Fibroblast of the aortic adventitia (primary cell): ENCODE measurements at places on chromosomes 12 and 14.

DNA sequence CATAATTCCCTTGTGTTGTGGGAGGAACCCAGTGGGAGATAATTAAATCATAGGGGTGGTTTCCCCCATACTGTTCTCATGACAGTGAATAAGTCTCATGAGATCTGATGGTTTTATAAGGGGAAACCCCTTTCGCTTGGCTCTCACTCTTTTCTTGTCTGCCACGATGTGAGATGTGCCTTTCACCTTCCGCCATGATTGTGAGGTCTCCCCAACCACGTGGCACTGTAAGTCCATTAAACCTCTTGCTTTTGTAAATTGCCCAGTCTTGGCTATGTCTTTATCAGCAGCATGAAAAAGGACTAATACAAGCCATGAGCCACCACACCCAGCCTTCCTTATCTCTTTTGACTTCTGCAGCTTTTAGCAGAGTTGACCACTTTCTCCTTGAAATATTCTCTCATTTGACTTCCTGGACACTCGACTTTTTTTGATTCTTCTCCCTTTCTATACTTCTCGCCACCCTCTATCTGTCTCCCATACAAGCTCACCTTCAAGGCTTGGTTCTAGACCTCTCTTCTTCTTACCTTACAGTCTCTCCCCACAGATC lies 2.3 kb downstream of the MTERF2 start:
- DNase-seq, result no peak

GRCh38 chr14:38053666-38054065 lies 154.0 kb upstream of the SSTR1 start:
- no peak for DNase-seq

- DNase-seq, result peak; percentile 66
Observed at GRCh38 chr12:66860752-66861750, 182.2 kb upstream of the GRIP1 start.

DNA sequence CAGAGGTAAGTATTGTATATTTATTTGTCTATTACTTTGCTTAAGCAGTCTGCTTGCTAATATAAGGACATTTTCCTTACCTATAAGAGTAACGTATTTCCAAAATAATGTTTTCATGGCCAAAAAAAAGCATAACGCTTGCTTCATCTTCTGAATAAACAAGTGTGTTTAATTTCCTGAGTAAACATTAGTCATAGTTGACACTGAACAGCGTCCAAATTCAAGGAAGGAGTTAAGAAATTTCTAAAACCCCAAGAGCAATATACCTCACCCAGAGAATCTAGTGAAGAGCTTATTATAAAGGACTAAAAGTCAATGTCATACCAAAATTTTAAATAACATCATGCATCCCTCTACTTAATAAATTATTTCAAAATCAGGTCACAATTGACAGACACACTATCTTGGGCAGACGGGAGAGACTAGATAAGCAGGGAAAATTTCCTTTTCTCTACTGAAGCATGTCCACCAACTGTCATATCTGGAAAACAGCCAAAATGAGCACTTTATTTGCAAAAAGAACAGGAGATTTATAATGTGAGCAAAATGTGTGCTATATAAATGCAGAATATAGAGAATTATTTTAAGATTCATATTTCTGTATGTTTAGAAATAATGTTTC lies 25.1 kb downstream of the ANKS1B start:
- peak; percentile 43 for DNase-seq

- no peak for DNase-seq
Observed at GRCh38 chr14:90576981-90577660, 180.3 kb downstream of the CALM1 start.

DNA sequence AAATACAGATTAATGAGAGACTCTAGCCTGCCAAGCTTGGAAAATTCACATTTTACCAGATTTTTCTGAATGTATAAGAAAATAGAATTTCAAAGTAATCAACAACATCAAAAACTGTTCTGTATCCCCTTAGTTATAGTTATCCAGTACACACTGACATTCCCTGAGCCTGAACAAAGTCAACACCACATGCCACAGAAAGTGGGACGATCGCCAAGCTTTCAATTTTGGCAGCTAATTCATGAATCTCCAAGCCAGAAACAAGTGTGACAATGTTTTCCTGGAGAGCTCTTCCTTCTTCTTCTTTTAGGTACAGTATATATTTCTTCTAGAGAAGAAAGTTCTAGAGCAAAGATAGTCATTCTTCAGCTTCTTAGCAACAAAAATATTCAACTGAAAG lies 290.2 kb downstream of the PRKD1 start:
- DNase-seq, result peak; percentile 67

DNA sequence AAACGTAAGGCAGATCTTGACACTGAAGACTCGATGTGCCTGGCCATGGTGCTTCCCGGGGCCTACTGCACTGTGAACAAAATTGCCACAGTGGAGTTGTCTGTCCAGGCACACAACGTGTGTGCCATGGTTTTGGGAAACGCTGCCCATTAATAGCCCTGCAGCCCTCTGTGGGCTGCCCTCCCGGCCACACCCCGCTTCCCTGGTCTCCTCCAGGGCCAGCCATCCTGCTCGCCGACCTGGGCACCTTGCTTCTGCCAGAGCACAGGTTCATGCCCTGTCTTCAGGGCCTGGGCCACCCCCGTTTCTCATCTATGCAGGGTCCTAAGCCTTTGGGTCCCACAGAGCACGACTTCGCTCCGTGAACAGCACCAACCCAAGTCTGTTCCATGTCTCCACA lies 18.9 kb downstream of the MEG3 start:
- no peak for DNase-seq

- DNase-seq, result no peak
Observed at GRCh38 chr14:67480011-67480410, 8.5 kb downstream of the TMEM229B start.

DNA sequence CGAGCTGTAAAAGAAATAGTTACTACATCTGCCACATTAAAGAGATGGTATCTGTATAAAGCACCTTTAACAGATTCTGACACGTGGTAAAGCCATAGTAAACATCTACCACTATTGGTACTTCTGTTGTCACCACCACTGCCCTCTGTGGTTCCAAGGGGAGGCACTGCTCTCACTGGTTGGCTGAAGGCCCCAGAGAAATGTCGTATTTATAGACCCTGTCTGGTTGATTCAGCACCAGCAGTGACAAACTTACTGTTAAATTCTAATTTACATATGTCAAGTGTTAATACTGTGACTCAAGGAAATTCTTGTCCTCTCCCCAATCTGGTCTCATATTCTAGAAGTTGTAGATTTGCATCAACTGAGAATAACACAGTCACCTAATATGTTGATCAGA lies 281.1 kb downstream of the ERC1 start:
- DNase-seq, result no peak

GRCh38 chr14:51328772-51329353 lies 88.8 kb downstream of the TMX1 start:
- DNase-seq, result peak; percentile 83

- DNase-seq, result no peak
Observed at GRCh38 chr12:66367015-66367667, 64.8 kb downstream of the HELB start.

GRCh38 chr12:131681257-131681620 lies 29.7 kb upstream of the SFSWAP start:
- no peak for DNase-seq

DNA sequence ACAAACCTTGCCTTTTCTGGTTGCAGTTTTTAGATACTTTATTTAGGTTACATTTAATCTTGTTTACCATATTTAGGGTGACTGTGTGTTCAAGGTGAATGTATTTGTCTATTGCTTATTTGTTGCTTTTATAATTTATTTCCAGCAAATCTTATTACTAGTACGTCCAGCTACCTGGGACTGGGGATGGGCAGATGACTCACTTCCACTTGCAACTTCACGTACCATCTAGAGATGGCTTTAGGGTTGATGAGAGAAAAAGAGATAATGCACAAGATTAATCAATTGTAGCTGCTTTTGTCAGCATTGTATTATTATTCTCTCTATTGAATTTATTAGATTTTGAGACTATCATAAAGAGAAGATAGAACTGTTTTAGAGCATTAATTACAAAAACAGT lies 5.1 kb downstream of the MIPOL1 start:
- DNase-seq, result no peak

- DNase-seq, result no peak
Observed at GRCh38 chr14:69207435-69208041, 16.2 kb downstream of the EXD2 start.

GRCh38 chr12:2226641-2227040 lies 173.9 kb downstream of the CACNA1C start:
- DNase-seq, result peak; percentile 19

GRCh38 chr14:24875203-24875838 lies 174.6 kb downstream of the STXBP6 start:
- peak; percentile 27 for DNase-seq

GRCh38 chr14:53622447-53622846 lies 334.2 kb downstream of the BMP4 start:
- DNase-seq, result no peak

GRCh38 chr12:110641521-110641920 lies 27.6 kb downstream of the TCTN1 start:
- DNase-seq, result peak; percentile 29

DNA sequence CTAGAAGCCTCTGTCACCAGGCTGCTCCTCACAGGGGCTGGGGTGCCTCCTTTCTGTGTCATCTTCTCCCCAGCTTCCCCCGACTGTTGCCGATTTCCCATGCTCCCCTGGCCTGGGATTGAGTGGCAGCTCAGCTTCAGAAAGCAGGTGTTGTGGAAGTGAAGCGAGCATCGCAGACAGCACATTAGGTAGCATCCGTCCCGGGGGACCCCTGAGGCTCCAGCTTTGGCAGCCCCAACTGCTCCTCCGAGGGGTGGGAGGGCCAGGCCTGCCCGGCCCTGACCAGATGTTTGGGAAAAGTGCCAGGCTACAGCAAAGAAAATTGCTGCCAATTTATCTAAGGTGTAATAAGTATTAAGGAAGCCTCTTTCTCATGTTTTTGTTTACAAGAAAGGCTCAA lies 1045.6 kb downstream of the BCL11B start:
- no peak for DNase-seq

GRCh38 chr14:62006116-62006731 lies 244.0 kb downstream of the SNAPC1 start:
- DNase-seq, result no peak

DNA sequence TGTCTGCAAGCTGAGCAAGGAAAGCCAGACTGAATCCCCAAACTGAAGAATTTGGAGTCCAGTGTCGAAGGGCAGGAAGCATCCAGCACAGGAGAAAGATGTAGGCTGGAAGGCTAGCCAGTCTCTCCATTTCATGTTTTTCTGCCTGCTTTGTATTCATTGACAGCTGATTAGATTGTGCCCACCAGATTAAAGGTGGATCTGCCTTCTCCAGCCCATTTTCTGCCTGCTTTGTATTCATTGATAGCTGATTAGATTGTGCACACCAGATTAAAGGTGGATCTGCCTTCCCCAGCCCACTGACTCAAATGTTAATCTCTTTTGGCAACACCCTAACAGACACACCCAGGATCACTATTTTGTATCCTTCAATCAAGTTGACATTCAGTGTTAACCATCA lies 85.3 kb downstream of the PLBD1 start:
- no peak for DNase-seq

GRCh38 chr14:103713304-103714062 lies 1.8 kb downstream of the XRCC3 start:
- DNase-seq, result no peak

- DNase-seq, result no peak
Observed at GRCh38 chr12:114500775-114501473, 95.0 kb upstream of the TBX5 start.

DNA sequence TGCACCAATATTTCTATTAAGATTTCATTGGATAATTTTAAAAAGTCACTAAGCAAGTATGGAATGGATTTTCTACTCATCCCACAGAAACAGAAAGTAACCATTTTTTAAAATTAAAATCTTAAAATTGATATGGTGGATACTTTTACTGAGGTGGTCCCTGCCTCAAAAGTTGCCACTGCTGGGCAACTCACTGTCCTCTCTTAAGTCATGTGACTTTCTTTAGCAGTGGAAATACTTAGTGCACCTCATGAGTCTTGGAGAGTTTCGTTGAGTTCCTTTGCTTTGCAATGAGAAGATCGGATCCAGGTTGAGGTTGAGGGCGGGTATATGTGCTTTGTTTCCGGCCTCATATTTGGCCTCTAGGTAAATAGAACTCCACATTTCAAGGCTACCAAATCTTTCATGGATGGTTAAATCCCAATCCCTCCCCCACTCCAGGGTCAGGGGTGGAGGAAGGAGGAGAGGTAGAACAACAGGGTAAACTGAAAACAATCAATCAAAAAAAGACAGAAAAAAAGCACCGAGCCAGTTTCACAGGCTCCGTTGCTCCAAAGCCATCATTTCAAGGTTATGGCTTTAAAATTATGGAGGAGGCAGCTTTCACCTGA lies 39.5 kb upstream of the DUSP6 start:
- DNase-seq, result no peak

DNA sequence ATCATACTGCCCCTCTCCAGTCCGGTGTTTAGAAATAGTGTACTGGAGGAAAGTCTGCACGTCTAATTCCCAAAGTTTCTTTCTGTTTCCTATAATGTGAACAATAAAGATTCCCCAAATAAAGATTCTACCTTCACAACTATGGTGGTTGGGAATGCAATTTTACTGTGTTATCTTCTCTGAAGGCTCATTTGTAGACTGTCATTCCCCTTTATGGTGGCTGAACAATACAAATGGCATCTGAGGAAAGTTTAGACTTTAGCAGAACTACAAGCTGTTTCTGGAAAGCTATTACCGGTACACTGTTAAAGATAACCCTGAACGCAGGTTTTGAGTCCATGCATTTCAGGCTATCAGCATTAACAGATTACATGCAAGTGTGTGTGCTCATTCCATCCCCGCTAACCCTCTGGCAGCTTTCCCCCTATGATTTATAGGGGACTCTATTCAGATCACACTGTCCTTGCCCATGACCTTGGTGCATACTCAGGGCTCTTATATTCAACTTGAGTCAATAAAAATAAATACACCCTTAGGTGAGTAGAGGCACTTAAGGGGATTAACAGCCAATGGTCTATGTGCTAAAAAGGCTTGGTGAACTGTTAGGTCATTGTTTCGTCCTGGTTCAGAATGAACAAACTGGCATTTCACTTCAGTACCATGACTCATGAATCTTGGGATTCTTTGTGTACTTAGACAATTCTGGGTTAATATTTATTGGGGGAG lies 60.7 kb upstream of the PYGL start:
- peak; percentile 66 for DNase-seq

DNA sequence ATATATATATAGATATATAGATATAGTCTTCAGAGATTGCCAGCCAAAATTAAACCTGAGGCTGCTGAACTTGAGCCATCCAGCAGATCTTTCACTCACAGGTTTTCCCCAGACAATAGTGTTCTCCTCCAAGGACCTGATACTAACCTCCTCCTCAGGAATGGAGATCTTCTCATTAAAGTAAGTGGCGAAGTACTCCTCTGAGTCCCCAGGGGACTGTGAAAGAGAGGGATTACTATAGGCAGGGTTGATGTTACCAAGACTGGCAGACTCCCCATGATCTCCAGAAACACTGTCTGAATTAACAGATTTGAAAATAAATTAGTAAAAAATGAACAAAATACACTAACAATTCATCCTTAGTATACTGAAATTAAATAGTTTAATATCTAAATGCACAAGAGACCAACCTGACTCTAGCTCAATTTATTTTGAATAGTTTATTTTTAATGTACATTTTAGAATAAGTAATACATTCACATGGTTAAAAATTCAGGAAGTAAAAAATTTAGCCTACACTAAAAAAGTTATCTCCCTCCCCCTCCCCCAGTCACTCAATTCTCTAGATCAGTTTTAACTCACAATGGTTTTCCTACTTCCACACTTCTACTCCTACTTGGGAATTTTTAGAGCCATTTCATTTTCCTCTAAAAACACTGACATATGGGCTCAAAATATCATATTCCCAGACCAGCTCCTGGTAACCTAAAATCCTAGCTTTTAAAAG lies 17.7 kb downstream of the SLC11A2 start:
- DNase-seq, result no peak

GRCh38 chr12:88361493-88361892 lies 218.8 kb downstream of the KITLG start:
- DNase-seq, result no peak
